B cell (primary cell): ENCODE measurements at places on chromosomes 16 and 17. TPM values are rescaled to one million over a fixed set of nuclear protein-coding genes. Genes with fewer than 3 reads are reported as not detected.

- H3K27ac ChIP-seq = no peak overlapping the region
- no peaks in the 10 kb centered on the region for H3K27me3 ChIP-seq
- DNase-seq = no peak
- H3K4me1 ChIP-seq = no peaks in the 10 kb centered on the region
These were observed 17.4 kb downstream of the CSF3 start for GRCh38 chr17:40032322-40033320.

DNA sequence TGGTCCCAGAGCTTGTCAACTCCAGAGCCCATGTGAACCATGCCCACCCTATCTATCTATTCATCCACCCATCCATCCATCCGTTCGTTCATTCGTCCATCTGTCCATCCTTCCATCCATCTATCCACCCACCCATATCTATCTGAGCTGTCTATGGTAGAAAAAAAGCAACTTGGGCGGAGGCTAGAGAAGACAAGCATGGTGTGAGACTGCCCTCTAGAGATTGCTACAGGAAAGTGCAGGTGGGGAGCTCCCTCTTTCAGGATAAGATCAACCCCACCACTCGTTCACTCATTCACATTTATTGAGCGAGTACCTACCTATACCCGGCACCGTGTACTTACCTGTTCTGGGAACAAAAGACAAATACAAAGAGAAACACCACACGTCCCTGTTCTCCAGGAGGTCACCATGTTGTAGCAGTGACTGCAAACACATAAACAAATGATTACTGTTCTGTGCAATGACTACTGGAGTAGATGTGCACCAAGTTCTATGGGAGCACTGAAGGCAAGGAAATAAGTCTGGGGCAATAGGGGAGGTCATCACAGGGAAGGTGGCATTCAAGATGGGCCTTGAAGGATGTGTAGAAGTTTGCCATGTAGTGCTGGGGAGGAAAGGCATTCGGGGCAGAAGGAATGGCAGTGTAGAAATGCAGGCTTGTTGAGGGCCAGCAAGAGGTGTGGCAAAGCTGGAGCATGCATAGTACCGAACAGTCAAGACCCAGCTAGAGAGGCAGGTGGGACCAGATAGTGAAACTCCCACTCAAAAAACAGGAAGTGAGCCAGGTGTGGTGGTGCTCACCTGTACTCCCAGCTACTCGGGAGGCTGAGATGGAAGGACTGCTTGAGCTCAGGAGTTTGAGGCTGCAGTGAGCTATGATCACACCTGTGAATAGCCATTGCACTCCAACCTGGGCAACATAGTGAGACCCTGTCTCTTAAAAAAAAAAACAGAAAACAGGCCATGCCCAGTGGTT, 13.4 kb upstream of the ATP5MC1 start:
- H3K36me3 ChIP-seq = no peaks in the 10 kb centered on the region
- peak; percentile 82 for DNase-seq
- H3K27me3 ChIP-seq = no peaks in the 10 kb centered on the region
- H3K4me1 ChIP-seq = no peaks in the 10 kb centered on the region
- H3K27ac ChIP-seq = no peak overlapping the region
- no peak overlapping the region for H3K4me3 ChIP-seq

GRCh38 chr17:39536468-39536867, 71.3 kb downstream of the NEUROD2 start:
- H3K36me3 ChIP-seq = no peaks in the 10 kb centered on the region
- H3K4me1 ChIP-seq = peaks cover 7% of the 10 kb centered on the region
- H3K27me3 ChIP-seq = no peaks in the 10 kb centered on the region
- no peak overlapping the region for H3K27ac ChIP-seq
- no peak overlapping the region for H3K4me3 ChIP-seq

GAS7 gene
- 13.6 and 15.6 TPM in 2 replicates for total RNA-seq
